Activated CD4-positive, alpha-beta T cell treated with anti-CD3 and anti-CD28 coated beads, Interleukin-2, amount 50 U/mL, for 4 hours (primary cell): ENCODE measurements at places on chromosomes 6 and 20.
A peak's percentile ranks its signal among the peaks of the same experiment; 100 is the strongest.

- no peak for DNase-seq
These were observed 92.7 kb downstream of the EYA4 start for GRCh38 chr6:133333852-133334251.

DNA sequence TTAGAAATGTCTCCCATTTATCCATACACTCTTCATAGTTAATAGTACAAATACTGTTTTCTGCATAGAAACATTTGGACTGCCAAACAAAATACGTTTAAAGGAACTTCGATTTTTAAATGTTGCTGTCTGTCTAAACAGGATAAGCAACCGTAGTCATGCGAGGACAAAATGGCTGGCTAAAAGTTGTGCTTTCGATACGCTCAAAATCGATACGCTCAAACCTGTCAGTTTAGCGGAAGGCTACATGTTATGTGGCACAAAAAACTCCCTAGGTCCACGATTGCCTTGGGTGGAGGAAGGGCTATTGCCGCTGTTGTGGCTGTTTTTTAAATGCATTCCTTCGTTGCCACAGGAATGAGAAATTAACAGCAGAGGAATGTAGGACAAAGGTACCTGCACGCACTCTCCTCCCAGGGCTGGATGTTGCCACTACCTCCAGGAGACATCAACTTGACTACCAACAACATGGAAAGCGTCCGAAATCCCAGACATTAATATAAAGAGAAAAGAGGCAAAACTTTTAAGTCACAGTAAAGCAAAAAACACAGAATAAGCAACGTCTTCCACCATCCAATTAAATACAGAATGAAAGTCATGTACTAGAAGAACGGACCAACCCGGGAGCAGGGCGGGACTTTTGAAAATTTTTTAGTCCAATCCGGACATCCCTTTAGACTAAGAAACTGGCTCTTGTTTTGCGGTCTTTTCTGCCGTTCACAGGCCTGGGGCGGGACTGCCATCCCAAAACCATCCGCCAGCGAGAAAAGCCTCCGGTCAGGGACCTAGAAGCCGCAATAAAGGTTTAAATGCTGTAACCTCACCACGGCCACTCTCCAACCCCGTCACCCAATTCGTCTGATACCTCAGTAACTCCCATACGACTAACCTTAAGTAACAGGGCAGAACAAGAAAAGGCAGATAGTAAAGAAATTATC is 32.2 kb upstream of the HFE start:
- peak; percentile 71 for DNase-seq

- DNase-seq, result no peak
These were observed 226.6 kb upstream of the MOCS1 start for GRCh38 chr6:40160826-40161225.

DNA sequence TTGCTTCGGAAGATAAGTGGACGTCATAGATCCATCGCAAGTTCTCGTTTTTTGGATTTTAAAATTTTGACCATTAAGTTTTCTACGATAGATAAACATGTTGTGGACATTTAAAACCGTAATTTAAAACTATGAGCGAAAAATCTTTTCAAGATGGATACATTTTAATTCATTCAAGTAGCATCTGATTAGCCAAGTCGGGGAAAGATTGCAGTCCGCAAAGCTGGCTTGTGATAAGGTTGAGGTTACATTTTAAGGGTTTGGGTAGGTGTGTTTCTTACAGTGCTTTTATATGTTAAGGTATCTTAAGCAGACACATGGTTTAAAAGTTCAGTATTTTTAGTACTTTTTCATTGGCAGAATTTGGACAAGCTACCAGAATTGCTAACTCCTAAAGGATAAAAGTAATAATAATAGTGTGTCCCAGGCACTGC is 1.2 kb downstream of the WTAP start:
- no peak for DNase-seq

DNA sequence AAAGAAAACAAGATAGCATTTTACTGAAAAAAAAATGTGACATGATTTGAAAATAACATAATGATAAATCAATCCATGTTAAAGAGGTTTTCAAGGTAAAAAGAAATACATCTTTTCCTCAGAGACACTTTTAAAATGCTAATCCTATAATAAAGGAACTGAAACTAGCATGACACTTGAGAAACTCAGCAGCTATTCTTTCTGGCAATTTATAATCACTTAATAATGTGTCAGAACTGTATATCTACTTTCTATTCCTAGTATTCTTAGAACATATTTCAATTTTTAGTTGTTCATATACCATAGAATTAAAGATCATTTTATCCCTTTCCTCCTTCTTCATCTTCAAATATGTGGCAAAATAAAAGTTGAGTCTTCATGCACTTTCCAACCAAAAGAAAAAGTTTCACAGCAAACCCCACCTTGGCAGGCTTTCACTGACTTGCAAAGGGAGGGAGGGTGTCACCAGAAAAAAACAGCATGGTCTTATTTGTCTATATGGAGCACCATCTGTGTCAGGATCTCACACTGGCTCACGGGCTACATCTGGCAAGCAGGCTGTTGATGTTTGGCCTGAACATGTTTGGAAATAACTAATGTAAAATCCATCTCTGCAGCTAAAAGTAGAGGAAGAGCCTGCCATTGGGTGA is 48.5 kb downstream of the FHL5 start:
- no peak for DNase-seq

- DNase-seq, result no peak
These were observed at the start of gene C6orf118 for GRCh38 chr6:165308926-165309731. TSS of gene C6orf118 (minus strand) at chr6:165309605. CDS start at chr6:165309586, 19 bp downstream.

GRCh38 chr20:32484958-32485769 is 100.0 kb downstream of the NOL4L start:
- DNase-seq, result peak; percentile 82

DNA sequence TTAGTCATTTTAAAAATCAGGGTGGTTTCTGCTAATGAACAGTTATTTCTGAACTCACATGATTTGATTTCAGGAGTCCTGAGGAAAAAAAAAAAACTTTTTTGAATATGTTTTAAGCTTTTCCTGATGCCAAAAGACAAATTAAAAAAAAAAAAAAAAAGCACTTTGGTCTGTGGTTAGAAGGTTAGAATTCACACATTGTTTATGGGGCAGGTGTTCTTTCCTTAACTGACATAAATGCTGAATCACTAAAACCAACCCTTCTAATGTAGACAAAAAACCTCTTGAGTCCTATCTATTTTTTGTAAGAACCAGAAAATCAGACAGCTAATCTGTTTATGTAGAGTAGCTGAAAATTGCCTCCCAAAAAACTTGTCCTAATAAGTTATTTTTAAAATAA is 20.4 kb downstream of the THEMIS start:
- DNase-seq, result no peak

DNA sequence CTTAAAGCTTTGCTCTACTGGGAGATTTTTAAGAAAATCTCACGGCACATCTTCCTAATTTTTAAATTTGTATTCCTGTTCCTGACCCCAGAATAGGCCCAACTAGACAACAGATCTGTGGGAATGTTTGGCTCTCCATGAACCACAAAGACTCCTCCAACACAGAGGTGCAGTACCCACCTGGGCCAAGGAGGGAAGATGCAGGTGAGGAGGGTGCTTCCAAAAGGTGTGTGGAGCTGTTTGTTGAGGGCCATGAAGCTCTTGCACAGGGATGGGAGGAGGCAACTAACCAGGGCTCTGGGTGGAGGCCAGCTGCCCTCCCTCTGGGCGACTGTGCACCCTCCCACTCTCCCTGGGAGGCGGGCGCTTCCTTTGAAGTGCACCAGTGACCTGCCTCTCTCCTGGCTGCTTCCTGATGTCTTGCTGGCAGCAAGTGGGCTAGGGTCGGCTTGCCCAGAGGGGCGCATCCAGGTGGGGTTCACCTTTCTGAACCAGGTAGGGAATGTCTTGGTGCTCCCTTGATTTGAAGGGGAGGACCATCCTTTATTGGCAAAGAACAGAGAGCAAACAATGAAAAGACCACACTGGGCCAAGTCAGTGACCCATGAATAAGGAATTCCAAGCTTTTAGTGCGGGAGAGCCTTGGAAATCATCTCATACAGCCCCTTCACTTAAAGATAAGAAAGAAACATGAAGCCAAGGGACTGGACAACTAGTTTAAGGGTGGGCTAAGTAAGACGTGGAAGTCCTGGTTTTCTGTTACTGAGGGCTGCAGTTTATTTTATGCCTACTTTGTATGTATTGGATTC is 76.0 kb downstream of the ANKRD6 start:
- no peak for DNase-seq

GRCh38 chr20:62664019-62664971 is 22.0 kb downstream of the SLCO4A1 start:
- DNase-seq, result no peak

- no peak for DNase-seq
These were observed 303.9 kb upstream of the SGK1 start for GRCh38 chr6:134621858-134622257.

DNA sequence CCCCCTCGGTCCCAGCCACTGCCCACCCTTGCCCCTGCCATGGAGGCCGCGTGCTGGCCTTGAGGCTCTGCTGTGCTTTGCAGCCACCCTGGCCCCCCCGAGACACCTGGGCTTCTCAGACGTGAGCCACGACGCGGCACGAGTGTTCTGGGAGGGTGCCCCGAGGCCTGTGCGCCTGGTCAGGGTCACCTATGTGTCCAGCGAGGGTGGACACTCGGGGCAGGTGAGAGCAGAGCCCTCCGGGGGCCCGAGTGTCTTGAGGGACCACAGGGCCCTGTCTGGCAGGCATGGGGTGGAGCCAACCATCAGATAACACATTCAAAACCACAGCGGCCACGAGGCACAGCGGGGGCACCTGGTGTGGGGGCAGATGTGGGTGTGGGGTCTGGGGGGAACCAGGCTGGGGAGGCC is 18.9 kb downstream of the COL20A1 start:
- no peak for DNase-seq

GRCh38 chr6:168368936-168369335 is 49.4 kb upstream of the DACT2 start:
- no peak for DNase-seq

GRCh38 chr6:155091756-155092155 is 96.6 kb downstream of the TIAM2 start:
- DNase-seq, result no peak

DNA sequence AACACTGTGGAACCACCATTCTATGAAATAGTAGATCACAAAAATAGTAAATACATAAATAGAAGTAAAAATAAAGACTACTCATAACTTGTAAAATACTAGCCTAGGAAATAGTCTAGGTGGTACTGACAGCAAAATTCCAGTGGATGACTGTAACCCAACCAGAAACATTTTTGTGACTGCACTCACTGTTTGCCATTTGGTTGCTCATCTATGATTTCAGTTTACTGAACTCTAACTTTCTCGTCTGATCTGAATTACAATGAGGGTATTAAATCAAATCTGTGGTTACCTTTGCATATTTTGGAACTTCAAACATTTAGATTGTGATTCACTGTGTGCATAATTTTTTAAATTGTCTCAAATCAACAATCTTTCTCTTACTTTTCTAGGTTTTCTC is 151.1 kb downstream of the KHDC1L start:
- DNase-seq, result no peak

- no peak for DNase-seq
These were observed 13.5 kb upstream of the SNRPC start for GRCh38 chr6:34743625-34744293.

DNA sequence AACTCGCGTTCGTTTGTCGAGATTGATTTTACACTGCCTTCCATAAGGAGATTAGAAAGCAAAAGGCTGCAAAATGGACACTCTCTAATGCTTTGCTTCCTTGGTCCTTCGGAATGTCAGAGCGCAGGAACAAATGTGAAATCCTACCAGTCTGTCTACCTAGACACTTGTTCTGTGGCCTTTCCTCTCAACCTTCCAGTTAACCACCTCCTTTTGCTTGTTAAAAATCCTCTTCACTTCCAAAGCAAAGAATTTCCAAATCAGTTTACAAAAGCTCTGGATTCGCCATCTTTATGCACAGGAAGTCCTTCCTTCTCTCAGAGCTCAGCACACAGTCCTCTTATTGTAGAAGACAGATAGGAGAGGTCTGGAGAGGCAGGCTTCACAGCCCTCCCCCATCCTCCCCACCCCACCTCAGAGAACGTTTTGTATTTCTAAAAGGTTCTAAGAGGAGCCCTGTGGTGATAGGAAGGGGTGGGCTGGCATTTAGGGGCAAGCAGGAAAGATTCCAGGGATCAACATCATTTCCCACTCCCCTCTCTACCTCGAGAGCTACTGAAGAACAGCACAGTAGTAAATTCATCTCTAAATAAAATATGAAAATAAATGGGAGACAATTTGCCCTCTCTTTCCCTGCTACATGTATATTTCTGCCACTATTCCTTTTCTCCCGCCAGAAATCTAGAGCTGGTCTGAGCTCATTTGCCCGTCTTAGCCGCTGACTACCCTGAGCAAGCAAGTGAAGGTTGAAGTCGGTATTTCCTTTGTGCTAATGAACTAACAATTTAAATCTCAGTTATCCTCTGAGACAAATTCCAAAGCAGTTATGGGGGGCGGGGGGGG is 18.9 kb downstream of the TFAP2A start:
- DNase-seq, result no peak

- DNase-seq, result no peak
These were observed 13.6 kb downstream of the SLC2A10 start for GRCh38 chr20:46723039-46723438.

DNA sequence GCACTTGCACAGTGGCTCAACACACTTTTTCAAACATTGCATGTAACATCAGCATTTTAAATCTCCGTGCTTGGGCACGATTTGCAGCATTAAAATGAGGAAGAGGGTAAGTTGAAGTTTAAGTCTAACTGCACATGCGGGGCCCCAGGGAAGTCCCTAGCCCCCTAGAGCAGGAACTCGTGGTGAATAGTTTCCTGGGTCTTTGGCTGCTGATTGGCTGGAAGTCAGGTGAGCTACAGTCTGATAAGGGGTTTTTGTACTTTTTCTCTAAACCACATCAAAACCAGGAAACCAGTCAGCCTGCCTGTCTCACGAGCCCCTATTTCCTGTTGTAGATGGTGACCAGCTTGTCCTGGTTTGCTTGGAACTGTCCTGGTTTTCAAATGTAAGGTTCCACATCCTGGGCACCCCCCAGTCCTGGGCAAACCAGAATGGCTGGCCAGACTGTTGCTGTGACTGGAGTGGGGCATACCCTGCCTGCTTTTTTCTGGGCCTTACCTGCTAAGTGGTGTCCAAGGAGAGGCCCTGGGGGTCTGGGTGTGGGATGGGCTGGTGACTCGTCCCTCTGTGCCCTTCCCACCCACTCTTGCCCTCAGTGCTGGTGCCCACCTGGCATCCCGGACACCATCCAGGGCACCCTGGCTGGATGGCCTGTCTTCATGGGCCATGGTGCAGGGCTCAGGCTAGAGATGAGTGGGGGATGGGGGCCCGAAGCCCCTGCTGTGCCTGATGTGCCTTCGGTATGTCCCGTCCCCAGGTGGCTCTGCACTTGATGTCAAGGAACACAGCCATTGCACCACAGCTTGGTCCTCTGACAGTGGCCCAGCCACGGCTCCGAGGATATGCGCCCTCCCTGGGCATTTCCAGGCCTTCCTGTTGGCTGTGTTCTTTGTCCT is 31.8 kb downstream of the SUN5 start:
- peak; percentile 72 for DNase-seq

GRCh38 chr6:85081102-85081501 is 316.7 kb upstream of the TBX18 start:
- no peak for DNase-seq

DNA sequence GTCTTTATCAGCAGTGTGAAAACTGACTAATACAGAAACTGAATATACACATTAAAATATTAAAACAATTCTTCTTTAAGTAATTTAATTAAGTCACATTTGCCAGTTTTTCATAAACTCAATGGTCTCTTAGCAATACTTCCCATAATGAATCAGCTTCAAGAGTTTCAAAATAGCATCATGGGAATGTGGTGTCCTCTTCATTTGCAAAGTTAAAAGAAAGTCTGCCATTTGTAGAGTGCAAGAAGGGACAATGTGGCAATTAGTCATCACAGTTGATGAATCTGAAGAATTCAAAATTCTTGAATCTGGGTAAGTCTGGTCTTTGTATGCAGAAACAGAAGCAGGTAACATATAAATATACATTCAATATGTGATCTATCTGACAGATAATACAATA is 38.7 kb downstream of the SYNE1 start:
- DNase-seq, result no peak
